ENCODE measurements at places on chromosomes 2 and 18. TPM values are rescaled to one million over a fixed set of nuclear protein-coding genes. Genes with fewer than 3 reads are reported as not detected.

DNA sequence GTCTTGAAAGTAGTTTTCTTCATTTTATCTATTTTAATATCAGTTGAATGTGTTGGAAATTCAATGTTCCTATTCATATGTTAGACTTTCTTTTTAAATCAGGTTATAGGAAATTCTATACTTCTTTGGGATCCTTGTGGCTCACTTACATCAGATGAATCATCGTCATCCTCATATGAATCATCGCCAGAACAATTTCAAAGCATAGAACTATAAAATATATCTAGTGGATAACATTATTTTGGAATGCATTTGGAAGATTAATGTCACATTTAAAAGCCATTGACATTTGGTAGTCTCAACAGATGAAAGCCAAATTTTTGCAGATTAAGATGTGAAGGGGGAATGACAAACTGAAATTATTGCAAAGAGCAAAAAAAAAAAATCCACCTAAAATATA lies 94.1 kb downstream of the FAM161A start:
- DNase-seq, result no peak

- DNase-seq, result no peak
Measured at GRCh38 chr2:177180269-177181000, 32.2 kb upstream of the HNRNPA3 start.

DNA sequence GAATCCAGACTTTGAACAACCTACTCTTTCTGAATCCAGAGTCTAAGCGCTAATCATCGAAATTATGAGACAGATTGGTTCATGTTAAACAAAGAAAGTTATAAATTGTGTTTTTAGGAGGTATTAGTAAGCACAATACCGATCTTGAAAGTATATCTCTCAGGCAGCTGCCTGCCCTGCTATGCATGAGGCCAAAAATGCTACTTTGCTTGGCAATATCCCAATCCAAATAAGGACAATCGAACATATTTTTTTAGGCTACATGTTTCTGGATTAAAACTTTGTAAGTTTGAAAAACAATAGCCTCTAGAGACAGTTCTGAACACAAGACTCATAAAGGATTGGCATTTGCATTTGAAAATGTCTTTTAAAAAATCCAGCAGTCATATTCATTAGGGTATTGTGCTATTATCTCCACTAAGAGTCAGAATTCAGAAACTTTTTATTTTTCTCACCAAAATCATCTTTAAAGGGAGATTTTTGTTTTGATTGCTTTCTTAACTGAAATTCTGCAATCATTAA lies 167.1 kb downstream of the PDE1A start:
- no peak for DNase-seq

DNA sequence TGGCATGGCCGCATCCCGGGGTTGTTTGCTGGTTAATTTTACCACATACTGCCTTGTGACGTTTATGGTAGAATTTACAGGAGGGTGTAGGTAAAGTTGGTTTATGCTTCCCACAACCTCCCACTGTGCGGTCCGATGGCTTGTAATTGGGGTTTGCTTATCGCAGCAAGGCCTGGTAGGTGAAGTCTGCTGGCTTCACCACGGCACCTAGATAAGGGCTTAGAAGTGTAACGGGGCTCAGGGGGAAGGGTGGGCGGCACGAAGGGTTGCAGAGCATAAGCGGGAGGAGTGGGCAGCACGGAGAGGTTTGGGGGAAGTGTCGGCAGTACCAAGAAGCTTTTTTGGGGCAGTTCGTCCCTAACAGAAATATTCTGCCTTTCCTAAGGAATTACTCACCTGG lies 39.0 kb upstream of the TMEM131 start:
- peak; percentile 19 for DNase-seq

DNA sequence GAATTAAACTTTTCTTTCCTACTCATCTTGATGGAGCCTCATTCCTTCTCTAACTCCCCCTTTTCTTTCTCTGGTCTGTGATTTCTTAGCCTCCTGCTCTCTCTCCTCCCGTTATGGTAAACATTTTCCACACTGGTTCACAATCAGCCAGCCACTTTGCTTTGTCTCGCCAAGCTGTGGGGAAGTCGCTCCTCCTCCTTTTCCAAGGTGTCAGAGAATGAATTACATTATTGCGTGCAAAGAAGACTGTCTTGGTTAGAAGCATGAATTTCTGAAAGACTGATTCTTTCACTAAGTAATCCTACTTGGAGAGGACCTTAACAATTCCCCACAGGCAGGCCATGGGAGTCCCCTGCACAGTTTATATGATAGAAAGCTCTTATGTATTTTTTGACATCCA lies 46.1 kb downstream of the RASGRP3 start:
- DNase-seq, result no peak

DNA sequence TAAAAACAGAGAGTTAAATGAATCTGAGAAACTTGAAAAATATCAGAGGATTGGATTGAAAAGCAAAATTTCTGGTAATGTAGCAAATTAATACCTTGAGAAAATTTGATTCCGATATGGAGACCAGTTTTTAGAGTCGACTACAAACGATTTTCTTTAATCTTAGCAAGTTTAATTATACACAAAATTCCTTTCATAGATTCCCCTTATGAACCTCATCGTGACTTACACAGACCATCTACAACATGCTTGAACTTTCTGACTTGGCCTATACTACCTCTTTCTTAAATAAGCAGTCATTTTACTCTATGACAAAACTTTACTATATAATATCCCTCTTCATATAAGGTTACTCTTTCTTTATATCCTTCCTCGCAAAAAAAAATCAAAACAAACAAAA lies 769.6 kb upstream of the CRIM1 start:
- DNase-seq, result no peak

- peak; percentile 91 for DNase-seq
Measured at GRCh38 chr2:96951125-96951654, 35.2 kb downstream of the FAM178B start.

DNA sequence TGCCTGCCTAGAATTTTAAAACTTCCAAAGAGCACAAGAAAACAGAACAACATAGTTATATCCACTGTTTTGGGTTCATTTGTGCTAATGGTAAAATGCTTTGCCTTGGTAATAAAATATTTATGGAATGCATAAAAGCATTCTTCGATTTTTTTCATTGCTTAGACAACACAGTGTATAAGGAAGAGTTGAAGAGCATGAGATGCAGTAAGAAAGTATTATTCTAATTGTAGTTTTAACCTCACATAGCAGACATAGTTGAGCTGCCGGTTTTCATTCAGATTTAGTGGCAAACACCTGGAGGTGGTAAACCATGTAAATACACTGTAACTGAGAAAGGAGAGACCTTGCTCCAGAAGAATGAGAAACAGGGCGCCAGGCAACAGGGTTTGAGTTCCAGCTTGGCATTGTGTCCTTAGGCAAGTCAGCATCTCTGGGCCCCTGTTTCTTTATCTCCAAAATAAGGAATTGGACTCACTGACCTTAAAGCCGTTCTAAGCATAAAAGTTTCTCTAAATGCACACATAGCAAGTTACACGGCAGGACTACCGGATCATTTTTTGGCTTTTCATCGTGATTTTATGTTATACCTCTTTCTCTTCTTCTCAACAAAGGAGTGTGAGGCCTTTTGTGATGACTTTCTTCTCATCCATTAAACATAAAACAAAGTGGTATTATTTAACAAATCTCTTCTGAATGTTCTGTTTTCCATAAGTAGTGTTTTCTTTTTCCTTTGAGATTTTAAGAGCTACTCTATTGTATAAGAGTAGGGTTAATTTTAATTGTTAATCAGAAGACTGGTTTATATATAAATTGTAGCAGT lies 7.9 kb downstream of the UGP2 start:
- peak; percentile 49 for DNase-seq

- DNase-seq, result peak; percentile 83
Measured at GRCh38 chr2:196750977-196751631, 48.4 kb downstream of the GTF3C3 start.

- DNase-seq, result no peak
Measured at GRCh38 chr2:146523196-146523595, 1321.6 kb upstream of the ACVR2A start.

DNA sequence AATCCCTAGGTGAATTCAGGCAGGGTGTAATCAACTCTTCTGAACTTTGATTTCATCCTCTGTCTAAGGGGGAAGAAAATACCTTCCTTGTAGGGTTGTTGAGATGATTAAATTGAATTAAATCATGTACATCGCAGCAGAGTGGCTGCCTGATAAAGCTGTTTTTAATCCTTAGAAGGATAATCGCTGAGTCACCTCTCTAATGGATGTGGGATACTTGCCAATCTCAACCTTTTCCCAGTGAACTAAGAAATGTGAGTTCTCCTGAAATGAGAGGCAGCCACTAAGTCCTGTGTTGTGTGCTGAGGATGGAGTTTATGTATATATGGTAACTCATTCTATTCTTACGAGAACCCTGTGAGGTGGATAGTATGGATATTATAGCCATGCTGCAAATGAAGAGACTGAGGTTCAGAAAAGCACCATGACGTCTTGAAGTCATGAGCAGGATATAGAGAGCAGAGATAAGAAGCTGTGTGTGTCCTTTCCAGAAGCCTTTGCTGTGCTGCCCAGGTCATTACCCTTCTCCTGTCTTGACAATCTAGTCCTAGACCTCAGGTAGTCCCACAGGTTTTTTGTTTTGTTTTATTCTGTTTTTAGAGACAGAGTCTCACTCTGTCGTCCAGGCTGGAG lies 93.3 kb downstream of the HNRNPLL start:
- no peak for DNase-seq

DNA sequence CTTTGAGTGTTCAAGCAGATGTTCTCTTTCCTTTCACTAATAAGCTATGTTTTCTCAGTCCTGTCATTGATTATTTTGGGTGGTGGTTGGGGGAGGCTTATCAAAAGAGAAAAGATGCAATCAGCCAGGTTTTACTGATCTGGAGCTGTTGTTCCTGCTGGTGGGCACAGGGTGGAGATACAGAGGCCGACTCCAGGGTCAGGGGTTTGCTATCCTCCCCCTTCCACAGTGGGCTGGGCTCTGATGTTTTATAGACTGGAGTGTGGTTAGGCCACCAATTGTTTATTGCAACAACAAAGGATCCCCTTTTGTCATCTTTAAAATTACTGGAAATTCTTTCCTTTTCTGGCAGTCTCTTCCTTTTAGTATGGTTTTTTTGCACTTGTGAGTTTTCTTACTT lies 120.5 kb downstream of the TANC1 start:
- DNase-seq, result peak; percentile 38

- DNase-seq, result peak; percentile 21
Measured at GRCh38 chr2:31192851-31193392, 24.4 kb downstream of the CAPN14 start.

DNA sequence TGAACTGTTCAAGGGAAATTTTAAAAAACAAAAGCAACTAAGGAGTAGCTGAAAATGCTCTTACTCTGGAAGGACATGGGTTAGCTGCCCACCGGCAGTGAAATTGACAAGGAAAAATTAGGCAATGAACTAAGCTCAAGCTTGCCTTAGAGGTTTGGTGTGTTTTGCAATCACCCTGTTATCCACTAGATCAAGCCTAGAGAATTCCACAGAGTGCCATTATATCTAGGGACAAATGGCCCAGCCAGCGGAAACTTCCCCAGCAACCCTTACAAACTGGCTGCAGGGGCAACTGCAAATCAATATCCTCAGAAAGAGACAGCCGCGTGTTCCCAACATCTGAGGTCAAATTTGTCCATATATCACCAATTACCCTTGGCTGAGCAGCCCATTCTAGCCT lies 258.2 kb downstream of the SP3 start:
- DNase-seq, result no peak

DNA sequence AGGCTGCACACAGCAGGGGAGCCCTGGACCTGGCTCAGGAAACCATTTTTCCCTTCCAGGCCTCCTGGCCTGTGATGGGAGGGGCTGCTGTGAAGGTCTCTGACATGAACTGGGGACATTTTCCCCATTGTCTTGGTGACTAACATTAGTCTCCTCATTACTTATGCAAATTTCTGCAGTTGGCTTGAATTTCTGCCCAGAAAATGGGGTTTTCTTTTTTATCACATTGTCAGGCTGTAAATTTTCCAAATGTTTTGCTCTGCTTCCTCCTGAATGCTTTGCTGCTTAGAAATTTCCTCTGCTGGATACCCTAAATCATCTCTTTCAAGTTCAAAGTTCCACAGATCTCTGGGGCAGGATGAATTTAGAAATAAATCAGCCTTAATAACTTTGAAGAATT lies 78.2 kb downstream of the EHBP1 start:
- DNase-seq, result no peak

DNA sequence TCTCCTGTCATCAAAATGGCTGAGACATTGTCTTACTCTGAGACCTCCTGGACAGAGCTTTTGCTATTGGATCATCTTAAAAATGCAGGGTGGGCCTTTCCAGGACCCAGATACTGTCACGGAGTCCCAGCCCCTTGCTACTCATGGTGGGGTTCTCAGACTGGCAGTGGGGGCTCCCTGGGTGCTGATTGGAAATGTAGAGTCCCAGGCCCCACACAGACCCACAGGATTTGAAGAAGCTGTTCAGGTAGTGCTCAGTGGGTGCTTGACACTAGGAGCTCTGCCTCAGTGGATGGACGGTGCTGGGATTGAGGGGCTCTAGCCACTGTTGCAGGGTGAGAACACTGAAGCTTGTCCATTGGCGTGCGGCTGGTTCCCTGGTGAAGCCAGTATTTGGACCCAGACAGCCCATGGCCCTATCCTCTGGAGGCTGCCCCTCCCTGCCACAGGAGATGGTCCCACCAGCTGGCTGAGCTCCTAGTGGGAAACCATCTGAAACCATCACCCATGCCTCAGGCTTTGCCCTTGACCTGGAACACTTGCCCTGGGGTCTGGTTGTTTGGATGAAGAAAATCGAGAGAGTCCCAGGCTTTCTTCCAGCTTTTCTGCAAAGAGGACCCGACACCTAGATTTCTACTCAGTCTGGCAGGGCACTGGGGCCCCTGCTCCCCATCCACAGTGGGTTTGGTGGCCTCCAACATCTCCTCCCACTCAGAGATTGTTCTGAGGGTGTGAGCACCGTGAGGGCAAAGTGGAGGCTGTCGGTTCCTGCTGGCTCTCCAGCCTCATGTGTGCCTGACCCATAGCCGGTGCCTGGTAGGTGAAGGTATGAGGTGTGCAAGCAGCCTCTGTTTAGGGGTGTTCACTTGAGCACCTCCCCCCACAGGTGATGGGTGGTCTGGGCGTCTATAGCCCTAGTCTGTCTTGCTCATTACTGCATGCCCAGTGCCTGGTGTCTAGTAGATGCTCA lies 30.1 kb downstream of the MROH2A start:
- no peak for DNase-seq

- no peak for DNase-seq
Measured at GRCh38 chr18:23573626-23574431, 12.5 kb downstream of the NPC1 start.

DNA sequence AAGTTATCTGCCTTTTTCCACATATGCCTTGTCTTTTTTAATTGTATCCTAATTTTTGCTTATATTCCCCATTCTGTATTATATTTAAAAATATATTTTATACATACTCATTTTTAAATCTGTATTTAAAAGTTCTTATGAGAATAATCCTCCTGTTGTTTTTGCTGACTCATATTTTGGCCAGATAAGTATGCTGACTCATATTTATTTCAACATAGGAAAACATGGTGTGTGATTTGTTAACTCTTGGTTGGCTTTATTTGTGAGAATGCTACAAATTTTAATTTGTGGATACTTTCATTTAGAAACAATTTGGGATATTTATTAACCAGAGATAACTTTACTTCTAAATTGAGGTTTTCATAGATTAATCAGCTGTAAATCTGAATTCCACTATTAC lies 587.7 kb downstream of the CPS1 start:
- no peak for DNase-seq

EXOC6B gene
- 37.7 TPM for total RNA-seq

DLGAP1 gene
- total RNA-seq, result 24.0 TPM

SLC4A5 gene
- total RNA-seq, result 1.2 TPM

FKBP7 gene
- total RNA-seq, result 3.2 TPM

DSC2 gene
- 29.8 TPM for total RNA-seq

RAX gene
- 0.57 TPM for total RNA-seq

RAPGEF4 gene
- total RNA-seq, result 0.78 TPM

PROM2 gene
- 11.8 TPM for total RNA-seq

C2orf42 gene
- total RNA-seq, result 13.1 TPM

NYAP2 gene
- not detected for total RNA-seq

KCNS3 gene
- 18.1 TPM for total RNA-seq

SCYGR1 gene
- not detected for total RNA-seq

Data from WTC11 (cell line).